Uterus (tissue), 4 donors: ENCODE measurements at places on chromosomes 1 and 21. TPM values are rescaled to one million over a fixed set of nuclear protein-coding genes. Genes with fewer than 3 reads are reported as not detected.

DNA sequence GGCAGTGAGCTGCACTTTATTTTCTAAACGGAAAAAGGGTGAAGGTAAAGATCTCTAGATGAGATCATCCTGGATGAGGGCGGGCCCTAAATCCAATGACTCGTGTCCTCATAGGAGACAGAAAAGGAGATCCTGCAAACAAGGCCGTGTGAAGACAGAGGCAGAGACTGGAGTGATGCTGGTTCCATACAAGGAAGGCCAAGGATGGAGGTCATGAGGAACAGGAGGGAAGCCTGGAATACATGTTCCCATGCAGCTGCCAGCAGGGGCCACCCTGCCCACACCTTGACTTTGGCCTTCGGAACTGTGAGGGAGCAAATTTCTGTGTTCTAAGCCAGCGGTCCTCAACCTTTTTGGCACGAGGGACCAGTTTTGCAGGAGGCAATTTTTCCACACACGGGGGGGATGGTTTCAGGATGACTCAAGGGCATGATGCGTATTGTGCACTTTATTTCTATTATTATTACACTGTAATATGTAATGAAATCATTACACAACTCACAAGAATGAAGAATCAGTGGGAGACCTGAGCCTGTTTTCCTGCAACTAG lies 94.3 kb downstream of the PSMG1 start:
- H3K27ac ChIP-seq: peak overlapping the region; percentile 62
- no peaks in the 10 kb centered on the region for H3K36me3 ChIP-seq
- peak; percentile 64 for DNase-seq
- no peak overlapping the region for H3K4me3 ChIP-seq
- H3K27me3 ChIP-seq: no peaks in the 10 kb centered on the region
- no peaks in the 10 kb centered on the region for H3K4me1 ChIP-seq

PRKCZ gene
- total RNA-seq: 1.0 TPM

HAX1 gene
- total RNA-seq: 72.9 TPM

DNA sequence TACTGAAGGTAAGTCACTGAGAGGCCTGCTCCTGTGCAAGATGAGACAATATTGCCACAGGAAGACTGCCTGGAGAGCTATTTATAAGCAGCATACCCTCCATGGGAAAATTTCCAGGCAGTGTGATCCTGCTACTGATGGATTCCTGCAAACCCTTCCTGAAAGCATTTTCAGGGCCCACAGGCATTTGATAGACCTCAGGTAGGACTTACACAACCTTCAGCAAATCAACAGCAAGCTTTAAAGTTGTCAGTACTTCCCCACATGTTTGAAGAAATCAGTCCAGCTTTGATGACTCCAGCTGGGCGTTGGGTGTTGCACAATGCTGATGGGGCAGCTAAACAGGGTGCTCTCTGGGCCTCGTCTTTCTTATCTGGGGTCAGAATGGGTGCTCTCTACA lies 108.8 kb downstream of the PLXNA2 start:
- H3K4me3 ChIP-seq: no peak overlapping the region
- no peak overlapping the region for H3K27ac ChIP-seq
- H3K4me1 ChIP-seq: peaks cover 9% of the 10 kb centered on the region
- H3K27me3 ChIP-seq: no peaks in the 10 kb centered on the region
- DNase-seq: no peak
- H3K36me3 ChIP-seq: no peaks in the 10 kb centered on the region

DNA sequence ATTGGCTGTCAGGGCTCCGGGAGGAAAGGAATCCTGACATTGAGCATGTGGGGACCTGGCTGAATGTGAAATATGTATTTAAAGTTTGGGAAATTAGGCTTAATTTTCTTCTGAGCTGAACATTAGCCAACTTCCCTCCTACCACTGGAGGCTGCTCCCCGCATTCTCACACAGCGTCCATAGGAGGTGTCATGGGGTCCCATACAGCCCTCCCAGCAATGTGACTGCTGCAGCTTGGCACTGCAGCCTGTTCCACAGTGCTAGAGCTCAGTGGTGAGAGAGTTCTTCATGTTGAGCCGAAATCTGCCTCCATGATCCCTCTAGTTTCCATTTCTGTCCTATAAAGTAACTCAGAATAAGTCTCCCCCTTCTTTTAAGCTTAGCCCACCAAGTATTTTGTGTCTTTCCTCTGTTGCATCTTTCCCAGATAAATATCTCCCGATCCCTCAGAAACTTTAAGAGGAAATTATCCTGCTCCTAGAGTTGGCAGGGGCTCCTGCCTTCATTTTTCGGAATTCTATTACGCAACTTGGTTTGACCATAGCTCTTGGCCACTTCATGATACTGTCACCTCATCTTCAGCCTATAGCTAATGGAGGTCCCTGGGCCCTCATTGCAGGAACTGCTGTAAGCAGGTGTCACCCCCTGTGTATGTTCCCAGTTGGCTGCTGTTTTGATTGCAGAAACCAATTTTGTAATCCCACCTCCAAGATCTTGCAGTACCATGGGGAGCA lies 2.0 kb downstream of the FCRL6 start:
- H3K36me3 ChIP-seq: no peaks in the 10 kb centered on the region
- no peak overlapping the region for H3K4me3 ChIP-seq
- no peaks in the 10 kb centered on the region for H3K27me3 ChIP-seq
- no peaks in the 10 kb centered on the region for H3K4me1 ChIP-seq
- no peak for DNase-seq

DNA sequence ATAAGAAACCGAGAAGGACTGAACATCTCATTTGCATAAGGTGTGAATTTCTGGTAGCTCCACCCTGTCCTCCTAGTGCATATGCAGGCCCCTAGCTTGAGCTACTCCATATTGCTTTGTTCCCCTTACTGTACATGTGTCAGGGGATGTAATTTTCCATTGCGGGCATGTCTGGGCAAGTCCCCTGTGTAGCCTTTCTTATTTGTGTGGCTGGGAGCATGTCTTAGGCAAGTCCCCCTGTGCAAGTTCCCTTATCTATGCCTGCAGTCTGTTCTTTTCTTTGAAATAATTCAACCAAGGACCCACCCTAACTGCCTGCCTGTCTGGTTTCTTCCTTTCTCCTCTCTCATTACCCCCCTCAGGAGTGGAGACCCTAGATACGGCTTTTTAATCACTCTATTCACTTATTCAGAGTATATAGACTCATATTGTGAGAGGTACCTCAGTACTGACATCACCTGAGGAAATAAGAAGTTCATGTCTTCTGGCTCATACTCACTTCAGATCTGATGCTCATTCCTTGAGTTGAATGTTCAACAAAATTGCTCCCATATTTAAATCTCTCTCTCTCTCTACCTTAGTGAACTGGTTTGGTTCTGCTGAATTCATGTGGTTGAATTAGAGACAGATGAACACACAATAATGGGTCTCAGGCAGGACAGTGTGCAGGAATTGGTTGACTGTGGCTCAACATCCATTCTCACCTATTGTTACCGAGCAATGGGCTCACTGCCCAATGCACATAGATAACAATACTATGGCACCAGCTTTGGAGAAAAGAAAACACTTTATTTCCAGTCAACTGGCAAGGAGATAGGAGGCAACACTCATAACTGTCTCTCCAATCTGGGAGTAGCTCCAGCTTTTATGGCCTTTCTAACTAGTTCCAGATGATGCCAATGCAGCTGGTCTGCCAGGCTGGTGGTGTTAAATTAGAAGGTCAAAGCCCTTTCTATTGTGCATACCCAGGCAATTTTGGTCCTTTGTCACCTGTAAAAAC lies 27.9 kb upstream of the NPL start:
- no peaks in the 10 kb centered on the region for H3K4me1 ChIP-seq
- no peak overlapping the region for H3K27ac ChIP-seq
- H3K27me3 ChIP-seq: no peaks in the 10 kb centered on the region
- H3K36me3 ChIP-seq: no peaks in the 10 kb centered on the region

POU3F1 gene
- not detected for total RNA-seq

GRCh38 chr1:17819129-17819802 lies 64.1 kb downstream of the ACTL8 start:
- no peaks in the 10 kb centered on the region for H3K4me1 ChIP-seq
- no peaks in the 10 kb centered on the region for H3K27me3 ChIP-seq
- H3K36me3 ChIP-seq: no peaks in the 10 kb centered on the region
- DNase-seq: no peak

GRCh38 chr1:208541225-208541855 lies 297.2 kb upstream of the PLXNA2 start:
- no peak for DNase-seq
- no peaks in the 10 kb centered on the region for H3K36me3 ChIP-seq
- no peak overlapping the region for H3K4me3 ChIP-seq

MYOC gene
- 15.1 TPM for total RNA-seq

FOXD3 gene
- total RNA-seq: not detected

TSPEAR gene
- total RNA-seq: 0.69 TPM

GRCh38 chr1:3779265-3779911 lies 6.8 kb downstream of the SMIM1 start:
- no peak for DNase-seq
- H3K4me1 ChIP-seq: no peaks in the 10 kb centered on the region
- no peaks in the 10 kb centered on the region for H3K27me3 ChIP-seq
- H3K36me3 ChIP-seq: no peaks in the 10 kb centered on the region
- no peak overlapping the region for H3K4me3 ChIP-seq
- H3K27ac ChIP-seq: no peak overlapping the region

DNA sequence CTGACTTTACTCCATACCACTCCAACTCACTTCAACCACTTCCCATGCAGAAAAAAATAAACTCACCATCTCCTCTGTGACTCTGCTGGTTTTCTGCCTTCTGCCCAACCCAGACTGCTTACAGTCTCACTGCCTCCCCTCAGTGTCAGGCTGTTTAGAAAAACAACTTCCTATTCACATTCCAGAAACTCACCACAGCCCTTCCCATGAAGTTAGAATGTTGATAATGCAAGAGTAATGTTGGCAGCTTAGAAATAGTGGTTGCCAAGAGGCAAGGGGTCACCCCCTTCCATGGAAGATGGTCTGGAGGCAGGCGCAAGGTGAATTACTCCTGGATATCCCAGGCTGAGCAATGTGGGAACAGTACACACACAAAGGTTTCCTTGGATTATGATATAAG lies at the start of gene SELP:
TSS of gene SELP (minus strand) at position 119 of the 400 bp plus-strand sequence. CDS start at position 69, 50 bp downstream.
- no peak for DNase-seq
- H3K4me1 ChIP-seq: no peaks in the 10 kb centered on the region
- H3K4me3 ChIP-seq: no peak within 1 kb of the TSS
- no peaks in the 10 kb centered on the region for H3K27me3 ChIP-seq
- no peak within 1 kb of the TSS for H3K27ac ChIP-seq
